Vagina (tissue), 2 donors: ENCODE measurements at places on chromosomes 16 and 17.

- no peak for DNase-seq
Measured at GRCh38 chr17:77946900-77947645, 11.4 kb upstream of the TNRC6C start.

GRCh38 chr17:43832168-43832975 is 574 bp downstream of the MPP3 start:
- DNase-seq = no peak

- DNase-seq = no peak
Measured at GRCh38 chr16:49632795-49633184, 223.1 kb downstream of the ZNF423 start.

DNA sequence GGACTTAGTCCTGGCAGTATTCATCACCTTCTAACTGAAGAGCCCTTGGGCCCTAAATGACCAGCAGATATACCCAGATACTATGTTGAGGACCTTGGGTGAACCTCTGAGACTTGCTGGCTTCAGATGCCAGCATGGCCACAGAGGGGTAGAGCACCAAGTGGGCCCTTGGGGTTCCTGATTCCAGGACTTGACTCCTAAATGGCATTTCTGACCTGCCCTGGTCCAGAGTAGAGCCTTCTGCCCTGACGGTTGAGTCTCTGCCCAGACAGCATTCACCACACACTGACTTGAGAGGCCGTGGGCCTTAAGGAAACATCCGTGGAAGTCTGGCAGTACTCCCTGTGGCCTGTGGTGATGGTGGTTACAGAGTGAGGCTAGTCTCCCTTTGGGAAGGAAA is 2.8 kb upstream of the APPBP2 start:
- DNase-seq = no peak

DNA sequence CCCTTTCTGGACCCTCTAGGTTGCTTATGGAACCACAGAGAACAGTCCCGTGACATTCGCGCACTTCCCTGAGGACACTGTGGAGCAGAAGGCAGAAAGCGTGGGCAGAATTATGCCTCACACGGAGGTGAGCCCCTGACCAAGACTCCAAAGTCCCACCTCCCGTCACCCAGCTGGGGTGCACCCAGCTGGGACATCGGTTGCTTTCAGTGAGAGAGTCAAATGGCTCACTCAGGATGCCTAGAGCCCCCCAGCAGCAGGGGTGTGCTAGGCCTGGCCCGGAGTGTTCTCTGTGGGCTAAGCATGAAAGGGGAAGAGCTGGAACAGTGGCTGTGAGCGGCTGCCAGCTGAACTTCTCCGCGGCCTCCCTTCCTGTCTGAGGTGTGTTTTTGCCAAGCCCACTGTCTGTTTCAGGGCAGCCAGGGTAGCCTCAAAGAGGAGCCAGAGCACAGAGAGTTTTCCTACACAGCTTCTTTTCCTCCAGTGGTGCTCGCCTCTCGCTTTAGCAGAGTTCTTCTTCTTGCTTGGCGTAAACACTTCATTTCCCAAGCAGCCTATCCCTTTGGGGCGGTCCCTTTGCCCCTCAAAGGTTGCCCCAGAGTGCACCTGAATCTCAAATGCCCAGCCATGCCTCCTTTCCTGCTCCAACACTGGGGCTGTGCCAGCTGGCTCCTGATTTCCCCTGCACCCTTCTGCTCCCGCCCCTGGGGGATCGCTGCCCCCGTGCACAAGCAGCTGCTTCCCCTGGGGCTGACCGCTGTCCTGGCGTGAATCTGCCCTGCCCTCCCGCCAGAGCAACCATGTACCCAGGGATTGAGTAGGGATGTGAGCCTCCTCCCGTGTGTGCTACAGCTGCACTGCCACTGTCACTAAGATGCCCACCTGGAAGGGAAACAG is 2.6 kb upstream of the CHAD start:
- no peak for DNase-seq

DNA sequence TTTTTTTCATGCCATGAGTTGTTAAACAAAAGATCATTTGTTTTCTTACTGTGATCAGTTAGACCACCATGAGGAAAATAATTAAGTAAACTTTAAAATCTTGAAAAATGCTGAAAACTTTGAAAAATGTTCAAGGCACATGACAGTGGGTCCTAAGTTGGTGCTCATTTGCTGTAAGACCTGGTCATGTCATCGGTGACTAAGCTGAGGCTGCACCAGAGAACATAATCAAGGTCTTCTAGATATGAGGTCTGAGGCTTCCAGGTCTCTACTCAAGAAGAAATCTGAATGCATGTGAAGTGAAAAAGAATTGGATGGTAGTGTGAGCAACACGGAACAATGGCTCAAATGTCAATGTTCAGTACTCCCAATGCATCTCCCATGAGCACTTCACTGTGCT is 87.6 kb downstream of the CFDP1 start:
- DNase-seq = no peak

GRCh38 chr16:58476791-58477190 is 23.2 kb upstream of the NDRG4 start:
- no peak for DNase-seq

GRCh38 chr16:1331712-1332617 is 1.5 kb upstream of the BAIAP3 start:
- DNase-seq = no peak

GRCh38 chr16:52051414-52052172 is 495.4 kb downstream of the TOX3 start:
- DNase-seq = no peak

DNA sequence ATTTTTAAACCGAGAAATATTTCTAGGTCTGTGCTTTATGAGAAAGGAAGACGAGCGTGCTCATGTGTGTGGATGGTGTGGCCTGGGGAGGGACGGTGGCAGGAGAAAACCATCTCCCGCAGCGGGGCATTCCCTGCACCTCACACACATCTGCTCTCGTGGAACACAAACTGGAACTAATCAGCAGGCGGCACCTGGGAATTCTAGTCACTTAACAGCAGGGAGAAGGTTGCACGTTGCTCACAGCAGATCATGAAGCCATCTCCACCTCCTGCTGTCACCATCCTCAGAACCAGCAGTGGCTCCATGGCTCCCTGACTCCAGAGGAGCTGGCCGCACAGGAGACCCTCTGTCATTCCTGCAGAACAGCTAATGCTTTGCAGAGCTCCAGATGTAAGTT is 35.2 kb downstream of the ADCY9 start:
- DNase-seq = no peak

GRCh38 chr16:67723151-67723910 is 4.2 kb upstream of the GFOD2 start:
- no peak for DNase-seq

GRCh38 chr17:63490329-63490728 is 13.5 kb downstream of the ACE start:
- DNase-seq = no peak

GRCh38 chr17:30271102-30271501 is 20.6 kb downstream of the BLMH start:
- no peak for DNase-seq
